NCI-H82 (cell line): ENCODE measurements at places on chromosomes 7 and 10.

- DNase-seq, result no peak
Measured at GRCh38 chr7:20217193-20217948, at the start of gene MACC1. TSS of gene MACC1 (minus strand) at chr7:20217384. CDS start at chr7:20161862, 55,522 bp downstream.

DNA sequence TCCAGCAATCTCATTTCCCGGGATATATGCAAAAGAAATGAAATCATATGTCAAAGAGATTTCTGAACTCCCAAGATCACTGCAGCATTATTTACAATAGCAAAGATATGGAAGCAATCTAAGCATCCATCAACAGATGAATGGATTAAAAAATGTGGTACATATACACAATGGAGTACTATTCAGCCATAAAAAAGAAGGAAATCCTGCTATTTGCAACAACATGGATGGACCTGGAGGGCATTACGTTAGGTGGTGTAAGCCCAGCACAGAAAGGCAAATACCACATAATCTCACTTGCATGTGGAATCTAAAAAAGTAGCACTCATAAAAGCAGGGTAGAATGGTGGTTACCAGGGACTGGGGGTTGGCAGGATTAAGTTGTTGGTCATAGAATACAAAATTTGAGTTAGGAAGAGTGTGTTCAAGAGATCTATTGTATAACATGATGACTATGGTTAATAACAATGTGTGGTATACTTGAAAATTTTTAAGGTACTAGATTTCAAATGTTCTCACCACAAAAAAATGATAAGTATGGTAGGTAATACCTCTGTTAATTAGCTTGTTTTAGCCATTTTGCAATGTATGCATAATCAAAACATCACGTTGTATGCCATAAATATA, 32.9 kb upstream of the EIF5AL1 start:
- DNase-seq, result no peak

GRCh38 chr7:94396037-94396431, 1.3 kb downstream of the COL1A2 start:
- DNase-seq, result no peak

DNA sequence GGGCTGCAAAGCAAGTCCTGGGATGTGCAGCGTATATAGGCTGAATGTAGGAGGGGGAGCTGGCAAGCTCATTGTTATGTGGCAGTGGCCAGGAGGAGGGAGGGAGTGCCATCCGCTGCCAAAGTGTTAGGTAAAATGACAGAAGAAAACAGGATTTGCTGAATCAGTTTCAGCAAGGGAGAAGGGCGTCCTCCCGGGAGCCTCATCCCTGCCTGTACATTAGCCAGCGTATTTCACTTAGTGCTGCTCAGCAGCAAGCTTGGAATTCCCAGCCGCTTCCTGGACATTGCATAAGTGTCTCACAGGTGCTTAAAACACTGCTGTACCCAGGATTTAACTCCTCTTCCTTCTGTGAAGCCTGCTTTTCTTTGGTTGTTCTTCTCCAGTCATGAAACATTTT, 2.5 kb downstream of the NIPSNAP2 start:
- DNase-seq, result peak; percentile 52

DNA sequence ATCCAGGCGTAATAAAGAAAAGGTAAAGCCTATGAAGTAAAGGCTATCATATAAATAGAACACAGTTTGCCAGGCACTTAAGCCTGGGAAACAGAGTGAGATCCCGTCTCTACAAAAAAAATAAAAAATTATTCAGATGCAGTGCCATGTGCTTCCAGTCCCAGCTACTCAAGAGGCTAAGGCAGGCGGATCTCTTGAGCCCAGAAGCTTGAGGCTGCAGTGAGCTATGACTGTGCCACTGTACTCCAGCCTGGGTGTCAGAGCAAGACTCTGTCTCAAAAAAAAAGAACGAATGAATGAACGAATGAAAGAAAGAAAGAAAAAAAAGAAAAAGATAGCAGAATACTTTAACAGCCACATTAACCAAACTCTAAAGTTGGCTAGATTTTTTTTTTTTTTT, 67.2 kb upstream of the MRLN start:
- DNase-seq, result no peak

GRCh38 chr10:21069929-21070700, 173.0 kb upstream of the NEBL start:
- peak; percentile 95 for DNase-seq

DNA sequence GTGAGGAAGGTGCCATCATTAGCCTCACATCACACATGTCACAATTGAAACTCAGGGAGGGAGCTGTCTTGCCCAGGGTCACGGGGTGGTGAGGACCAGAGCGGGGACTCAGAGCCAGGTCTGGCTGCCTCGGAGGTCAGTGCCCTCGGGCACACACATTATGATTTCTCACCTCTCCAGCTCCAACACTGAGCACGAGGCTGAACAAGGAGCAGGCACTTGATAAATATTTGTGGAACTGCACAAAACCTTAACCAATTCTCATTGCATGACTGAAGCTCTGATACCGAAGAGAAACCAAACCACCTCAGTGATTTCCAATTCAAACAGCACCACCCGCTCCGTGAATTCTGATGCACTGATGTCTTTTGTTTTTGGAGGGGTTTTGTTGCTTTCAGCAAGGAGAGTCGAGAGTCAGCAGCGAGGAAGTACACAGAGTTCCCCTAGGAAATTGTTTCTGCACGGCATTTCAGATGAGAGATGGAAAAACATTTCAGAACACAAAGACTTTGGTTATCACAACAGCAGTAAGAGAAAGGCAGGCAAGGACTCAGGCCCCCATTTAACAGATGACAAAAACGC, 55.3 kb upstream of the ZMIZ1 start:
- DNase-seq, result no peak

DNA sequence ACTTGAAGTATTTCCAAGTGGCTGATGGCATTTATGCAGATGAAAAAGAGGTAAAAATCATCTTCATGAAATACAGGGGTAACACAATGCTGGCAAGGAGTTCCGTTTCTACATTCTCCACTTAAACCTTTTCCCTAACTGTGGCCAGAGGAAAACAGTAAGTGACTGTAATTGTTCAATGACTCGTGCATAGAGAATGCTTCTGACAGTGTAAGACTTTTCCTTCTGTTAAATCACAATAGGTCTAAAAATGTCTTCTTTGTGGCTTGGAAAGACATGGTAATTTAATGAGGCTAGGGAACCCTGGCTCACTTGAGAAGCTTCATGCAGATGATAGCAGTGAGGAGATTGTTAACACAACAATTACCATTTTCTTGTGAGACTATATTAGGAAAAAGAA, 50.3 kb upstream of the RSU1 start:
- DNase-seq, result no peak

DNA sequence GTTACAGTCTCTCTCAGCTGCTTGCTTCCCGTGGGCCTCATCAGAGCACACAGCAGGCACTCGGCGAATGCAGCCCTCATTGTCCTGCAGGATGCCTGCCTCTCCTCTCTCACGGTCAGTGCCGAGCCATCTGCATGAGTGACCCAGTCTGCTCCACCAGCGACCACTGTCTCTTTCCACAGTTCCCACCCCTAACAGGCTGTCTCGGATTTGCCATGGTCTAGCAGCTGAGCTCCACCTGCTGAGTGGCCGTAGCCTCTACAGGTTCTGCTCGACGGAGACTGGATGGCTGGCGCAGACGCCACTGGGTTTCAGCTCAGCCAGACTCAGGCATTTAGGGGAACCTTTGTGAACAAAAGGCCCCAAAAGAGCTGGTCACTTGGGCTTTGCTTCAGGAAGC, 209.4 kb upstream of the FOXK1 start:
- DNase-seq, result peak; percentile 6
